ENCODE measurements at places on chromosomes 3 and 15. TPM values are rescaled to one million over a fixed set of nuclear protein-coding genes. Genes with fewer than 3 reads are reported as not detected.

EOMES gene
- total RNA-seq = 0.16 TPM

- no peaks in the 10 kb centered on the region for H3K4me1 ChIP-seq
- peak; percentile 40 for DNase-seq
- no peaks in the 10 kb centered on the region for H3K36me3 ChIP-seq
- no peaks in the 10 kb centered on the region for H3K27me3 ChIP-seq
Measured at GRCh38 chr15:69601711-69602504, 149.3 kb downstream of the RPLP1 start.

GRCh38 chr15:84797212-84797611 lies 19.9 kb upstream of the ALPK3 start:
- no peak overlapping the region for H3K27ac ChIP-seq
- no peaks in the 10 kb centered on the region for H3K4me1 ChIP-seq
- H3K36me3 ChIP-seq = peaks cover 71% of the 10 kb centered on the region
- H3K27me3 ChIP-seq = no peaks in the 10 kb centered on the region

ATR gene
- total RNA-seq = 9.0 TPM

SERPINI2 gene
- not detected for total RNA-seq

DNA sequence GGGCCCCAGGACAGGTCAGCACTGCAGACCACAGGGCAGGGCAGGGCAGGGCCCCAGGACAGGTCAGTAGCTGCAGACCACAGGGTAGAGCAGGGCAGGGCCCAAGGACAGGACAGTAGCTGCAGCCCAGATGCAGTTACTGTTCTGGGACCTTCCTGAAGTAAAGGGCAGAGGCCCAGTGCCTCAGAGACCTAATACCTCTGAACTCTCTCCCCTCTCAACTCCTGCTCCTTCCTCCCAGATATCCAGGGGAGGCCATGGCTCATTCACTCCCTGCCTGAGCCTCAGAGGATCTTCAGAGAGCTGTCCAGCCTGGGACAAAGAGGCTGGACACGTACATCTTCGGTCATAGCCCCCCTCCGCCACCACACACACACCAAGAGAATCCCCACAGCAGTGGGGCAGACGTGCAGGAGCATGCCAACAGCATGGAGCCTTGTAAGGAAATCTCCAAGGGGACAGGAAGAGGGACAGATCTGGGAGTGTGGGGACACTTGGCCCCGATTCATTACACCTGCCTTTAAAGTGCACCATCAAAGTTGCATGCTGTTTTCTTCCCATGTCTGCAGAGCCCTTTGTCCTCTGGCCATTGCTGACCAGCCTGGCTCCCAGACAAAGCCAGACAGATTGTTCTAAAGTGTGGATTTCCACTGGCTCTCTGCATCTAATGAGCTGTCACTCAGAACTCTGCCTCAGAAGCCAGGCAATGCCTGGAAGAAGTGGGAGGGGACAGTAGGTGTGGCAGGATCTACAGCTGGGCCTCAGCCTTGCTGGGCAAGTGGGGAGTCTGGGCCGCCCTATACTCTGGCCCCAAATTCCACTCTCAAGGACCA lies 24.2 kb upstream of the BUB1B start:
- no peak for DNase-seq
- H3K27me3 ChIP-seq = no peaks in the 10 kb centered on the region
- no peak overlapping the region for H3K27ac ChIP-seq

- H3K4me3 ChIP-seq = no peak overlapping the region
Measured at GRCh38 chr3:139120086-139121056, 75.7 kb upstream of the PRR23C start.

MYZAP gene
- total RNA-seq = 491 TPM

GRCh38 chr3:124258057-124258500 lies 266.2 kb upstream of the ROPN1 start:
- H3K4me1 ChIP-seq = peaks cover 31% of the 10 kb centered on the region
- H3K27me3 ChIP-seq = no peaks in the 10 kb centered on the region
- no peak overlapping the region for H3K4me3 ChIP-seq
- H3K27ac ChIP-seq = no peak overlapping the region
- DNase-seq = no peak

DNA sequence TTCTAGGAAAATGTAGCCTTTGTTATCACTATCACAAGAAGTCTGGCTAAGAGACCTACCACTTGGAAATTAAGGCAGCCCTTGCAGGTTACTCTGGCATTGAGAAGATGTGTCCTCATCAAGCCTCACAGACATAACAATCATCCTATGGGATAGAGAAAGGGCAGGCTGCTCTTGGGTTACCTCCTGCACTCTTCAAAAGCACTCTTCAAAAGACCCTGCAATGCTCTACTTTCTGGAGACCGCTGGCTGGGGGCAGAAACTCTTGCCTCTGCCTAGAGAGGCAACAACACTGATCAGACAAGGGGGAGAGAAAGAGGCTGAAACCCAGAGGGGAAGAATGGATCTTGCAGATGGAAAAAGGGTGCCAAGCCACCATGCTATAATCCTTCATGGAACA lies 127.9 kb upstream of the BNIP2 start:
- H3K36me3 ChIP-seq = no peaks in the 10 kb centered on the region
- H3K27me3 ChIP-seq = no peaks in the 10 kb centered on the region
- no peak overlapping the region for H3K4me3 ChIP-seq

- no peak overlapping the region for H3K4me3 ChIP-seq
- no peaks in the 10 kb centered on the region for H3K36me3 ChIP-seq
Measured at GRCh38 chr15:93706495-93707292, 524.7 kb upstream of the MCTP2 start.

GRCh38 chr3:72153477-72154314 lies 368.7 kb upstream of the PROK2 start:
- peak overlapping the region; percentile 4 for H3K27ac ChIP-seq
- peaks cover 33% of the 10 kb centered on the region for H3K4me1 ChIP-seq
- no peaks in the 10 kb centered on the region for H3K36me3 ChIP-seq
- H3K4me3 ChIP-seq = no peak overlapping the region

ISL2 gene
- total RNA-seq = not detected

- DNase-seq = no peak
- peaks cover 33% of the 10 kb centered on the region for H3K4me1 ChIP-seq
- no peaks in the 10 kb centered on the region for H3K36me3 ChIP-seq
- H3K27me3 ChIP-seq = no peaks in the 10 kb centered on the region
Measured at GRCh38 chr3:100087198-100087597, 27.1 kb downstream of the FILIP1L start.

DNA sequence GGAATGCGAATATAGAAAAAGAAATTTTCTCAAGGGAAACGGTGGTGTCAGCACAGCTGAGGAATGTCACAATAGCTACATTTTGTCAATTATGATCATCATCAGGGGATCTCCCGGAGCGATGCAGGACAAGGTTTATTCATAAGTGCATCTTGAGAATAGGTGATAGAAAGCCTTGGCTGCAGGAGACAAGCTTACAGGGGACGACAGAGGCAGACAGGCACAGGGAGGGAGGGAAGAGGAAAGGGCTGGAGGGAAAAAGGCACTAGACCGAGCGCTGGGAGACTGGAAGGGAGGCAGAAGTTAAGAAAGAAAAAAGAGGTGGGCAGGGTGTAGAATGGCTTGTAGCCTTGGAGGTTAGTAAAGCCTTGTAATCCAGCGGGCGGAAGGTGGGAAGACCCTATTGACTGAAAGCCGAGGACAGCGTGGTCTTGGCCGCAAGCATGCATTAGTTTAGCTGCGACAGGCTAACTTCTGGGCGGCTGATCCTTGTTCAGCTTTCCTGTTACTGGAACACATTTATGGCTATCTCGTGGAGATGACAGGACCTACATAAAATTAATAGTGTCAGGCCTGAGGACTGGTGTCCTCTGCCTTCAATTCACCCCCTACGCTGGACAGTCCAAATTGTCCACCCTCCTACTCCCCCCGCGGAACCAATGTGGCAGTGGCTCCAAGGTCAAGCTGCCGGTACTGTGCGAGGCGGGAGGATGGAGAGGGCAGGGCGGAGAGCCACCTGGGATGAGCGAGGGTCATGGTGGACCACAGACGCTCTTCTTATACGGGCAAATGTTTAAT lies 1.4 kb upstream of the NECTIN3 start:
- H3K36me3 ChIP-seq = no peaks in the 10 kb centered on the region
- no peaks in the 10 kb centered on the region for H3K27me3 ChIP-seq
- peak overlapping the region; percentile 85 for H3K4me3 ChIP-seq

TRIM69 gene
- total RNA-seq = 28.9 TPM

GRCh38 chr3:110391640-110392395 lies 679.8 kb upstream of the NECTIN3 start:
- DNase-seq = no peak
- H3K27ac ChIP-seq = no peak overlapping the region
- H3K4me1 ChIP-seq = no peaks in the 10 kb centered on the region
- H3K36me3 ChIP-seq = no peaks in the 10 kb centered on the region

DNA sequence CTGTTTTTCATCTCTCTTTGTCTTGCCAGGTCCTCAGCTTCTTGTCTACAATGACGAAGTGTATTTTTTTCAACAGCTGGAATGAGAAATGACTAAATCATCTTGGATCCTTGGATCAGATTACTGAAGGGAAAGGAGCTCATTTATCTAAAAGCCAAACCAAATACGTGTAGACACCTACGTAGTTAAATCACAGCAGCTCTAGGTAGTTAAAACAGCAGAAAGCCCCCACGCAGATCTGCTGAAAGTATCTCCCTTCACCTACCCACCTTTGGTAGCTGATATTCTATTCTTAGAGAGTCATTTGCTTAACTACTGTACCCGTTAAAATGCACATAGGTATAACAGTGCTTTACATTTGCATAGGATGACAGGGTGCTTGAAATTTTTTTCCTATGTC lies 105.5 kb upstream of the WNT5A start:
- H3K4me1 ChIP-seq = no peaks in the 10 kb centered on the region
- no peaks in the 10 kb centered on the region for H3K27me3 ChIP-seq
- no peak overlapping the region for H3K27ac ChIP-seq
- no peak for DNase-seq

GPR176 gene
- 4.3 TPM for total RNA-seq

GHRL gene
- not detected for total RNA-seq

GRCh38 chr3:46923559-46924350 lies 46.2 kb downstream of the PTH1R start:
- H3K27ac ChIP-seq = no peak overlapping the region
- no peaks in the 10 kb centered on the region for H3K27me3 ChIP-seq
- H3K4me1 ChIP-seq = peaks cover 58% of the 10 kb centered on the region
- H3K4me3 ChIP-seq = no peak overlapping the region
- no peak for DNase-seq

DNA sequence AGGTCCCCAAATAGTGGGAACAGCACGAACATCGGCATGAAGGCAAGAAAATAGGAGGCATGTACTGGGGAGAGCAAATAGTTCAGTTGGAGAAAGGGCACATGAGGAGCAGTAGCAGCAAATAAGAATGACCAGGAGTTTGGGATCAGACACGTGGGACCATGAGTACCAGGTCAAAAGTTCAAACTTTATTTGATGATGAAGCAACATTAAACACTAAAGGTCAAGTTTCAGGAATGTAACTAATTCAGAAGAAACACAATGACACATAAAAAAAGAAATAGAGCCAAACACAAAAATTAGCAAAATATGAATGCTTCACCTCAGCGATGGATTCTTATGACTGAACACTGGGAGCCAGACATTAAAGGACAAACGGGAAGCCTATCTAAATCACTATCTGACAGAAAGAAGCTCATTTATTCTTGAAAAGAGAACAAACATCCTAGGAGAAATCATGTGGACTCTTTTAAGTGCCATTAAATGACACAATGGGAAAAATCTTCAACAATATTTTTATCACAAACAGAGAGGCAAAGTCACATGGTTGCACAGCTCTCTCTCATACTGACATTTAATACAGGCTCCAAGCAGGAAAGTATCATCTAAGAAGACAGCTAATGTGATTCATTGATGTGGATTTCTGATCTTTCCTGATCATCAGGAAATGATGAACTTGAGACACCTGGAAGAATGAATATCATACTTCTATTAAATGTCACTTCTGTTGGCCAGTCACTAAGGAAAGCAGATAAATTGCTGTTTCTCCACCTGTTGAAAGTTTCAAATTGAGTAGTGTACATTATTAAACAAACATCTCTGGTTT lies 216.9 kb upstream of the THBS1 start:
- H3K4me3 ChIP-seq = no peak overlapping the region
- H3K27ac ChIP-seq = no peak overlapping the region
- no peaks in the 10 kb centered on the region for H3K27me3 ChIP-seq
- no peak for DNase-seq
- H3K36me3 ChIP-seq = no peaks in the 10 kb centered on the region

- H3K27ac ChIP-seq = no peak overlapping the region
- H3K4me3 ChIP-seq = no peak overlapping the region
- DNase-seq = no peak
- no peaks in the 10 kb centered on the region for H3K36me3 ChIP-seq
- no peaks in the 10 kb centered on the region for H3K4me1 ChIP-seq
- no peaks in the 10 kb centered on the region for H3K27me3 ChIP-seq
Measured at GRCh38 chr3:5645692-5646410, 458.3 kb downstream of the EDEM1 start.

NPAP1 gene
- not detected for total RNA-seq

DNA sequence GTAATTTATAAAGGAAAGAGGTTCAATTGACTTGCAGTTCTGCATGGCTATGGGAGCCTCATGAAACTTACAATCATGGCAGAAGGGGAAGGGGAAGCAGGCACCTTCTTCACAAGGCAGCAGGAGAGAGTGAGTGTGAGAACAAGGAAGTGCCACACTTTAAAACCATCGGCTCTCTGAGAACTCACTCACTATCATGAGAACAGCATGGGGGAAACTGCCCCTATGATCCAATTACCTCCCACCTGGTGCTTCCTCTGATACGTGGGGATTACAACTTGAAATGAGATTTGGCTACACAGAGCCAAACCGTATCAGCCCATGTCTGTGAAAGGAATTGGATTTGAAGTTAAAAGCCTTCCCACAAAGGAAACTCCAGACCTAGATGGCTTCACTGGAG lies 39.1 kb downstream of the TKT start:
- no peak for DNase-seq
- no peak overlapping the region for H3K27ac ChIP-seq
- no peaks in the 10 kb centered on the region for H3K36me3 ChIP-seq
- H3K27me3 ChIP-seq = no peaks in the 10 kb centered on the region

GOLGA6D gene
- total RNA-seq = not detected

- no peak overlapping the region for H3K4me3 ChIP-seq
- peak overlapping the region; percentile 95 for H3K27ac ChIP-seq
- no peak for DNase-seq
- no peaks in the 10 kb centered on the region for H3K27me3 ChIP-seq
- no peaks in the 10 kb centered on the region for H3K36me3 ChIP-seq
Measured at GRCh38 chr3:11637901-11638458, 5.7 kb downstream of the VGLL4 start.
